ENCODE measurements at places on chromosomes 4 and X. TPM values are rescaled to one million over a fixed set of nuclear protein-coding genes. Genes with fewer than 3 reads are reported as not detected.

Gene TMEM185A
- total RNA-seq: 38.0 TPM

Gene MTNR1A
- not detected for total RNA-seq

Gene CACNA1F
- total RNA-seq: not detected

Gene DDX53
- total RNA-seq: not detected

Gene CXCL8
- total RNA-seq: 0.28 TPM

Gene NPY1R
- 56.4 TPM for total RNA-seq

Gene POLN
- 5.7 TPM for total RNA-seq

Gene RHOXF2
- total RNA-seq: 0.18 TPM

All from adrenal gland (tissue), 19 donors.